ENCODE measurements at places on chromosomes 7 and 10.

- no peak for DNase-seq
Observed at GRCh38 chr7:123847868-123848267, 2.9 kb downstream of the HYAL4 start.

GRCh38 chr7:157433628-157434027, 96.8 kb downstream of the DNAJB6 start:
- no peak for DNase-seq

DNA sequence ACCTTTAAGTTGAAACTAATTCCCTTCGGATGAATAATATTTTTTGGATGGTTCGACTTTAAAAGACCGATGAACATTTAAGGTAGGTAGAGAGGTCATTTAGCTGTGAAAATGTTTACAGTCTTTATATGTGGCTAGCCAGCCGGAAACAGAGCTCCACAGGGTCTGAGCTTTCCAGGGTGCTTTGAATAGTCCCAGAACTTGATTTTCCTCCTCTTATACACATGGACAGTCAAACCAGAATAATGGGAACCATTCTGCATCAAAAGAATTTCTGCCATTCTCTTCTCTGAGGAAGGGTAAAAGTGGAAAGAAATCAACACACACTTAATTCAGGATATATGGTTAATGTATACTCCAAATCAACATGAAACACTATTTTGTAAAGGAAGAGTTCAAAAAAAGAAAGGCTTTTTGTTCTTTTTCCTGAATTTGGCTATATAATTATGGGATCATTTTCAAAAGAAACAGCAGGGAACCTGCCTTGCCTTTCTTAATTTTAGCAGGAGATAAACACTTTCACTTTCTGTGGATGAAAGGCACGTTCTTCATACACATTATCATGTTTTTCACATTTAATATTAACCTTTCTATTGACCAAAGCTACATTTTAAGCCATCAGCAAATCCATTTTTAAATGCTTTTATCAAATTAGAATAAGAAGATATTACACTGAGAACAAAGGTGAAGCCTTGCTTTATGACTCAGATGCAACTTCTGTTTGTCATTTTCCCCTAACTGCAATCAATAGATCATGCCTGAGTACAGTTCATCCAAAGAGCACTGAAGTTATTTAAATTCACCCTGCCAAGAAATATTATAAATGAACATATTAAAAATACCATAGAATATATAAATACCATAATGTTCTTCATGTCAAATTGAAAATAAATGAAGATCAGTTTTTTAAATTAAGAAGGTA, 307.3 kb downstream of the THSD7A start:
- DNase-seq = no peak

DNA sequence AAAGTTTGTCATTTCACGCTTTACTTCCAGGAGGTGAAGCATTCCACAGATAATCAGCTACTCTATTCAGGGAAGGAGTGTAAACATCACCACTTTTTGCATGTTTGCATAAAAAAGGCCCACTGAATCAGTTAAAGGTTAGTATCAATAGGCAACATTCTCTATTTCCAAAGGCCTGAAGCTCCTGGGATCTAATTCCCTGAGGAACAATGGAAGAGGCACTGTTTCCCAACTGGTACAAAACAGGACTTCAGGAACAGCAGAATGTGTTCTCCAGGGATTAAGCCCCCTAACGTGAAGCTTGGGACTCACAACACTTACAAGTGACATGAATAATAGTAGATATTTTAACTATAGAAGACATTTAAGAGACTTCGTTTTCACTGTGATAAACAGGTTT, 6.1 kb downstream of the LRRN3 start:
- DNase-seq = no peak

GRCh38 chr7:70432567-70433001, 699.4 kb upstream of the GALNT17 start:
- no peak for DNase-seq

DNA sequence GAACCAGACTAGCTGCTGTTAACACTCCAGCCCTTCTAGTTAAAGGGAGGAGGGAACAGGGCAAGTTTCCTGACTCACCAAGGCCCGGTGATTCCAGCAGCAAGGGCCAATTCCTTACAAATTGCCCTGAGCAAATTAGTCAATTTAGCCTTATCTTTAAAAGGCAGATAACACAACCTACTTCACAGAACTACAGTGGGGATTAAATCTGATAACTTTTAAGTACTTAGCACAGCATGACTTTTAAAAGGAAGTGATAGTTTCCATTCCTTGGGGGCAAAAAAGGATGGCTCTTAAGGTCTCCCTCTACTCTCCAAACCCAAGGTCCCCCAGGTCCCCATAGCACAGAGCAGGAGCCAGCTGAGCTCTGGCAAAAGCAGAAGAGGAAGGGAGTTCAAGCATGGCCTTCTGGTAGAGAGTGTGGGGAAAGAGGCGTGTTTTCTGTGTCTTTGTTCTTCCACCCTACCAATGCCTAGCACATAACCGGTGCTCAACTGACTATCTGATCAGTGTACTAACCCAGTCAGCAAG, 4.0 kb downstream of the CDCA7L start:
- DNase-seq = no peak

DNA sequence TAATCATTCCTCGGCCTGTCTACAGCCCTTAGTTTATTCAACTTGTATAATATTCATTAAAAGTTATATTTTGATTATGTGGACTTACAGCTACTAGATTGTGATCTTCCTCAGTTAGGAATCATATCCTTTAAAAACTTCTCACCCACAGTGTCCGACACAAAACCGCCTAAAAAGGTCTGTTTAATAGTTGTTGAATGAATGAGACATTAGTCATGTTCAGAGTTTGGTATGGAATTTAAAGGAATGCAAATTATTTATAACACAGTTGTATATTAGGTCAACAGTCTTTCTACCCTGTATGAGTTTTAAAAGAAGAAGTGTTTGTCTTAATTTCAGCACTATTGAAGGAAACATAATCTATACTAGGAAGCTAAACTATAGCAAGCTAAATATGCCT, 390.0 kb downstream of the ARL4A start:
- no peak for DNase-seq

- no peak for DNase-seq
Observed at GRCh38 chr7:100567751-100568175, 5.9 kb downstream of the SAP25 start.
